ENCODE measurements at places on chromosomes 4 and X.
A peak's percentile ranks its signal among the peaks of the same experiment; 100 is the strongest.

GRCh38 chr4:185536411-185536709, 1.1 kb upstream of the PDLIM3 start:
- no peak for DNase-seq

- no peak for DNase-seq
Observed at GRCh38 chr4:77481856-77482255, 123.8 kb upstream of the CXCL13 start.

GRCh38 chr4:8245884-8246833, 23.4 kb upstream of the HTRA3 start:
- no peak for DNase-seq

- no peak for DNase-seq
Observed at GRCh38 chrX:9805956-9806355, 19.7 kb downstream of the SHROOM2 start.

- no peak for DNase-seq
Observed at GRCh38 chr4:159269116-159269515, 166.2 kb downstream of the RAPGEF2 start.

DNA sequence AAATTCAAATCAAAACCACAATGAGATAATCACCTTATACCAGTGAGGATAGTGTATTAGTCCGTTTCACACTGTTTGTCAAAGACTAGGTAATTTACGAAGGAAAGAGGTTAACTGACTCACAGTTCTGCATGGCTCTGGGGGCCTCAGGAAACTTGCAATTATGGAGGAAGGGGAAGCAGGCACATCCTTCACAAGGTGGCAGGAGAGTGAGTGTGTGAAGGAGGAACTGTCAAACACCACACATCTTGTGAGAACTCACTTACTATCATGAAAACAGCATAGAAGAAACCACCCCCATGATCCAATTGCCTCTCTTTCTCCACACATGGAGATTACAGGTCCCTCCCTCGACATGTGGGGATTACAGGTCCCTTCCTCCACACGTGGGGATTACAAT, 54.7 kb upstream of the TRPC5 start:
- DNase-seq = no peak

DNA sequence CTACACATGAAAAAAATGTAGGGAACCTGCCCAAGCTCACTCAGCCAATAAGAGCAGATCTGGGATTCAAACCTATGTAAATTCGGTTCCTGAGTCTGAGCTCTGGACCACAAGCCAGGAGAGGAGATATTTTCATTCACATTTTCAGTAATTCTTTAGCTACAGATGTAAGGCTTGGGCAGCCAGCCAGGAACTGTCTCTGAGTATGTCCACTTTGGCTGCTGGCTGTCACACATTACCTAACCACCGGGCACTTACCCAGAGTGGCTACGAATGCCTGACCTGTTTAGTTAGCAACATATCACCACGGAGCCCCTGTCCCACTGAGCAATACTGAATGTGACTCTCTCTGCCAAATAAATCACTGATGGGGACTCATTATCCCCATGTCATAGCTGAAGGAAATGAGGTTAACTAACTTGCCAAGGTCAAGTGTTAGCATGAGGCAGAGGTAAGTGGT, 15.3 kb downstream of the USP46 start:
- DNase-seq = no peak

- peak; percentile 79 for DNase-seq
Observed at GRCh38 chrX:149938881-149939654, 777 bp upstream of the EOLA2 start.

GRCh38 chrX:135707880-135708279, 5.6 kb upstream of the CT45A1 start:
- peak; percentile 37 for DNase-seq

DNA sequence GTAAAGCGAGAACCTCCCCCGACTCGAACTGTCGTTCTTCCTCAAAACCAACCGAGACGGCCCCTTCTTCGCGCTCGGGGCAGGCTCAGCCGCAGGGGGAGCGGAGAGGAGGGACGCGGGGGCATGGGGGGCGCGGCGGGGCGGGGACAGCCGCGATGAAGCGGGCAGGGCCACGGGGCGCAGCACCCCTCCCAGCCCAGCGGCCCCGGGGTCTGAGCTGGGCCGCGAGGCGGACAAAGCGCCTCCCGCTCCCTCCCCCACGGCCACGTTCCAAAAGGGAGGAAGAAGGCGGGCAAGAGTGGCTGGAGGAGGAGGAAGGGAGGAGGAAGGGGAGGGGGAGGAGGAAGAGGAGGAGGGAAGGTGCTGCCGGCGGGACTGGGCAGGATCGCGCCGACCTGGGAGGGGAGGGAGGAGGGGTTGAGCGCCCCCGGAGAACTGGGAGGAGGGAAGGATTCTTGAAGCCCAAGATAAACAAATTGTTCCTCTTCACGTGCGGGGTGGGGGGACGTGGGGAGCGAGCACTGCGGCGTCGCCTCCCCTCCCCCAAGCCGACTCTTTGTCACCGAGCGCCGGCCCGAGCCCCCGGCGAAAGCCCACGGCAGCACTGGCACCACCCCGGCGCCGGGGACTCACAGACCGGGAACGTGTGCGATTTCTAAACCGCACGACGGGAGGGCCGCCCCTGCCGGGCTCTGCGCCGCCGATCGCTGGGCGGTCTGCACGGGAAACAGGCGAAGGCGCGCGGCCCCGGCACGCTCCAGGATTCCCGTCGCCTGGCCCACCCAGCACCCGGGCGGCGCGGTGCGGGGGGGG, 2.9 kb downstream of the MAML3 start:
- DNase-seq = peak; percentile 98

DNA sequence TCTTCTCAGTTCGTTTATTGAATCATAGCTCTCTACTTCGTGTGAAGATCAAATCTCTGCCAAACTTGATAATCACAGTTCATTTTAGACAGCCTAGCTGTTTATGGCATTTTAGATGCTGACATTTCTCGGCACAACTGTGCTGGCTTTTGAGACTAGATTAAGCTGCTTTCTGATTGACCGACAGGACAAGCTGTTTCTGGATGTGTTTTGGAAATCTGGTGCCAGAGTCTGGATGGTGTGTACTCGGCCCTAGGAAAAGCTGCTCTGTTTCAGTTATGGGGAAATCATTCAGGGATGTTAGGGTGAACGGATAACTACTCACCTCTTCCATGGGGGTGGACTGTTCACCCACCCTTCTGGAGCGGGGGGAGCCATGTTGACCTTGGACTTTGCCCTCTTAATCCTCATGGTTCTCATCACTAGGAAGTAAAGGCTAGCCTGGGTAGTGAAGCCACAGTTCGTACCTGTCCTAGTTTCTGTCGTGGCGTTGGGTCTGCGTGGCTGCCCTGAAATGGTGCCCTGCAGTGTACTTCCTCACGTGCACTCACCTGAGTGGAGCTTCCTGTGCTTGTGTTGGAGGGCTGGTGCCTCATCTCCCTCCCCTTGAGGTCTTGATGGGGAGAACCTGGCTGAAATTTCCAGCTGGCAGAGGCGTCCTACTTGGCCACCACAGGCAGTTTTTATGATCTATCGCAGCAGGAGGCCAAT, 13.7 kb upstream of the WDR1 start:
- no peak for DNase-seq

GRCh38 chrX:46576458-46576857, 2.9 kb downstream of the CHST7 start:
- no peak for DNase-seq

GRCh38 chrX:56318076-56318475, 85.9 kb downstream of the KLF8 start:
- DNase-seq = no peak

DNA sequence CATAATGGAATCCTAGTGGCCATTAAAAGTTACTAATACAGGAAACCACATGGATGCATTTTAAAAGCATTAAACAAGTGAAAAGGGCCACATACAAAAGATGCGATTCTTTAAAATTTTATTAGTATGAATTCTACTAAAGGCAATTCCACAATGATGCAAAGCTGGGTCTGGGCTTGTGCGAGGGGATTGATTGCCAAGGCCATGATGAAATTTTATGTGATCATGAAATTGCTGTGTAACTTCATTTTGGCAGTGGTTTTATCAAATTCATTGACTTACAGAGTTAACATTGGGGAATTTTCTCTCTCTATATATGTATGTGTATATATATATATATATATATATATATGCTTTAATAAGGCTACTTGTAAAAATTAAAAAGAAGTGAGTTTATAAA, 1142.5 kb upstream of the IGFBP7 start:
- DNase-seq = no peak

GRCh38 chr4:71406459-71406963, 67.7 kb downstream of the SLC4A4 start:
- peak; percentile 83 for DNase-seq

DNA sequence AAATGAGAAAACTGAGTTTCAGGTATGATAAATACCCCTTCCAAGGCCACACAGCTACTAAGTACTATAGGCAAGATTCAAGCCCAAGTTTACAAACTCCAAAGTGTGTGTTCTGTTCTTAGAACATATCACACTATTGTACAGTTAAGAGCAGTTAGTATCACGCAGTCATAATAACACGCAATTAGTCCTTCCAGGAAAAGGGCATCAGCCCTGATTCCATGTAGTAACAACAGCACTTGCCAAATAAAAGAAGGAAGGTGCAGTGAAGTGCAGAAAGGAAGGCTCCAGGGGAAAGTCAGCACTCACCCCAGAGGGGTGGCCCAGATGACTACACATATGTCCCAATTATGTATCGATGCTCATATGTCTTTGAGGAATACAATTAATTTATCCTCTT, 4.4 kb downstream of the TASL start:
- no peak for DNase-seq

DNA sequence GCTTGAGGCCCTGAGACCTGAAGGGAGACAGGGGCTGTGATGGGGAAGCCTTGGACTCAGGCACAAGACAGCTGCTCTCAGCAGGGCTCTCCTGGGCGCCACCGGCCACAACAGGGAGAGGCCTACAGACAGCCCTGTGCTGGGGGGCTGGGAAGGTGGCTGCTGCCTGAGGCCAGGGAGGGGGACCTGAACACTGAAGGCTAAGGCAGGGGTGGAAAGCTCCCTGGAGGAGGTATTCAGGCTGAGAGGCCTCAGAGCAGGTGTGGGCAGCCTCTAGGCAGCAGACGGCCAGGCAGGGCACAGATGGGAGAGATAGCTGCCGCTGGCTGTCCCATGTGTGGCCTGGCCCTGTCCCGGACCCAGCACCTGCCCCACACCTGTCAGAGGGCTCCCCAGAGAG, 33.0 kb downstream of the TACC3 start:
- DNase-seq = no peak

- DNase-seq = no peak
Observed at GRCh38 chrX:49959602-49960001, 37.2 kb downstream of the CLCN5 start.

GRCh38 chrX:13152518-13153185, 108.2 kb upstream of the FAM9C start:
- DNase-seq = no peak

- DNase-seq = peak; percentile 26
Observed at GRCh38 chr4:145557720-145558119, 61.5 kb upstream of the MMAA start.

- no peak for DNase-seq
Observed at GRCh38 chr4:54959651-54960116, 165.7 kb downstream of the KDR start.

GRCh38 chr4:147821555-147821954, 89.7 kb downstream of the ARHGAP10 start:
- no peak for DNase-seq

DNA sequence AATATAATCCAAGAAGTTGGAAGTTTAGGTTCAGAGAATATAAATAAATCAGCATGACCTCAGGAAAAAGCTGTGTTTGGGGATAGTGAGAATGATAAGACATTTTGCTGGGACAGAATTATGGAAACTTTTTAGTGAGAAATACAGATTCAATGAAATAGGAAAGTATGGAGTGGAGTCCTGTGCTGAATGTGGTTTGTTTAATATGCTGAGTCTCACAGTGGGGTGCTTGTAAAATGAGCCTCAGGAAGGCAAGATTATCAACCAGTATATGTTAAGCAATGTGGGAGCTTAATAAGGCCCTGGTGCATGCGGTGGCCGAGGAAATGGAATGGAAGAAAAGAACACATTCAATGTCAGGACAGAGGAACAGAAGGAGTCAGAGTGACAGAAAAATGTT, 1554.7 kb upstream of the TENM3 start:
- no peak for DNase-seq

Data from GDM1 (cell line).